ENCODE measurements at places on chromosomes 5 and 9. TPM values are rescaled to one million over a fixed set of nuclear protein-coding genes. Genes with fewer than 3 reads are reported as not detected.

NSG2 gene
- total RNA-seq, result 565 TPM

GRCh38 chr5:136249678-136250266 is 56.8 kb upstream of the SMIM32 start:
- peak; percentile 14 for DNase-seq

DNA sequence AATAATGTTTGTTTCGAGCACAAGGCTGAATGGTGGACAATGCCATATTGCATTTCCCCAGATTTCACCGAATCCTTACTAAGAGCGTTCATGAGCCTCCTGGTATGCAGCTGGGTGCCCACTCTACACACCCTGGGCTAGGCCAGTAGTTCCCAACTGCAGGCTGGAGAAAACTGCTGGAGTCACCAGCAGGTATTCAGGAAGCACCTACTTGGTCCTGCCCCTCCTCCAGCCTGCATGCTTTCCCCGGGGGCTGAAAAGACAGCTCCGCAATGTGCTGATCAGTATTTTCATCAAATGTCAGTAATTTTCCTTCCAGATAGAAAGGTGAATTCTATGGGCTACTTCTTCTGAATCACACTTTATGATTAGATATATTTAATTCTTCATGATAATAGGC is 34.4 kb downstream of the SRD5A1 start:
- no peak for DNase-seq

GRCh38 chr9:35318741-35319140 is 156.9 kb downstream of the UNC13B start:
- DNase-seq, result no peak

- no peak for DNase-seq
Observed at GRCh38 chr9:94638335-94639060, 820 bp downstream of the FBP1 start.

GRCh38 chr9:68533678-68534077 is 7.0 kb downstream of the TMEM252 start:
- no peak for DNase-seq

DNA sequence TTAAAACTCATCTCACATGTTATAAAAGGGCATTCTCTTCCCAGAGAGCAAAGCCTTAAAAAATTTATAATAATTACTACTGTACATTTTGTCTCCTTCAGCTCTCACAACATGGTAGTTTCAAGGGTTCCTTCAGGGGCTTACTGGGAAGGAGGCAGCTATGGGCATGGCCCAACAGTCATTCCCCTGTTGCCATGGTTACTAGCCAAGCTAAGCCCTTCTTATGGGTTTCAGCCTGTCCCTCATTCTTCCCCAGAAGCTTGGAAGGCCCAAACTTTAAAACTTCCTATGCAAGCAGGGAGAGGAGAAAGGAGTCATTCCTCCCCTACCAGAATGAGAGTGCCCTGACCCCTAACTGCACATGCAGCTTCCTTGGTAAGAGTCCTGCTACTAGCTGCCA is 82.2 kb upstream of the CNTLN start:
- no peak for DNase-seq

HMGCS1 gene
- total RNA-seq, result 512 TPM

PKD2L2 gene
- not detected for total RNA-seq

DNA sequence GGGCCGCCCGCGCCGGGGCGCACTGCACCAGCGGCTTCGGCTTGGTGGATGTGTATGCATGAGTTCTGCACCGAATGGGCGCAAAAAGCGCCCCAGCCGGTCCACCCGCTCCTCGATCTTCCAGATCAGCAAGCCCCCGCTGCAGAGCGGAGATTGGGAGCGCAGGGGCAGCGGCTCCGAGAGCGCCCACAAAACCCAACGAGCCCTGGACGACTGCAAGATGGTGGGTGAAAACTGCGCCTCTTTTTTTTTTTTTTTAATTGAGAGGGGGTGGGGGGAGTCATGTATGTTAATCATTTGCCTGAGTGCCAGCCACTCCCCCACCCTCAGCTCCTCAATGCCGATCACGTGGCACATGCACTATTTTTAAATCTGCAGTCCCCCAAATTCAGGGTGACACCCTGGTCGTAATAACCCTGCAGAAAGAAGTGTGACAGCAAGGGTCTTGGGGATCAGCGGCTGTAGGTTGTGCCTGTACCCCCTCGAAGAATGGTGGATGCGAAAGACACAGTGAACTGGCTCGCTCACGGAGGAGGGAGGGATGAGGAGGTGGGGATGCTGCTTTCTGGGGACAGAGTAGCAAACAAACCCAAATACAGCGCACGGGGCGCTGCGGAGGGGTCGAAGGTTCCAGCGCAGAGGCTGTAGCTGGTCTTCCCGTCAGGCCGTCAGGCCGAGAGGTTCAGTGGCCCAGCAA is 900 bp downstream of the RGS7BP start:
- DNase-seq, result no peak

DNA sequence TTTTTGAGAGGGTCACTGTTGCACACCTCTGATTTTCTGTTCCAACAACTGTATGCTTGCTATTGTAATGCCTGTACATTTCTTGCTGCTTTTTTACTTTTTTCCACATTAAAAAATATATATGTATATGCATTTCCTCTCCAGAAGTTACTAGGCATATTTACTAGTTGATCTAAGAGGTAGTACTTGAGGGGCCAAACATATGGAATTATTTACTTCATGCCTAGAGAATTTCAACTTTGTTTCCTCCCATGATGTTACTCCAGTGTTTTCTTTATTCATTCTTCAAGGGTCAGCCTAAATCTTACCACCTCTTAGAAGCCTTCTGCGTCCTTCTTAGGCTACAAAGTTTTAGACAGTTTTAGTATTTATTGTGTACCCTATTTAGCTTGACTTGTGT is 122.7 kb downstream of the NMUR2 start:
- DNase-seq, result no peak

DNA sequence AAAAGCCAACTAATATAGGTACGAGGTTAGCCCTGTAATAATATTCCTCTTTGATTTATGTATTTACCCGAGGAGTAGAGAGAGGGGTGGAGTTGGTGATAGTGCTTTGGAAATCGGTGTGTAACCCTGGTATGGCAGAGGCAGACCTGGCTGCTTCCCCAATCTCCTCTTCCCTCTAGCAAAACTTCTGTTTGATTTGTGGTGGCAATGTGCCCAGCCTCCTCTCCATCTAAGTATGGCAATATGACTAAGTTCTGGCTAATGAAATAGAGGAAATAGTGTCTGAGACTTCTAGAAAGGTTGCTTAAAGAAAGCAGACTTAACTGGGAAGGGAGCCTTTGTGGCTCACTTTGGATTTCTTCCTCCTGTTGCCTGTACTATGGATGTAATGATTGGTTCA is 491.1 kb downstream of the ENC1 start:
- no peak for DNase-seq

C9orf153 gene
- 0.62 TPM for total RNA-seq

SLC6A18 gene
- not detected for total RNA-seq

GRCh38 chr5:26482810-26483375 is 555.5 kb downstream of the CDH9 start:
- peak; percentile 2 for DNase-seq

SLCO4C1 gene
- total RNA-seq, result 0.47 TPM

SLC34A3 gene
- total RNA-seq, result 0.16 TPM

TPPP gene
- total RNA-seq, result 16.2 TPM

- no peak for DNase-seq
Observed at GRCh38 chr9:105257809-105258208, 13.4 kb downstream of the SLC44A1 start.
